ENCODE measurements at places on chromosomes 12 and 14. TPM values are rescaled to one million over a fixed set of nuclear protein-coding genes. Genes with fewer than 3 reads are reported as not detected.

Gene MDP1
- 7.1 TPM for total RNA-seq

Gene TMPRSS12
- total RNA-seq = not detected

DNA sequence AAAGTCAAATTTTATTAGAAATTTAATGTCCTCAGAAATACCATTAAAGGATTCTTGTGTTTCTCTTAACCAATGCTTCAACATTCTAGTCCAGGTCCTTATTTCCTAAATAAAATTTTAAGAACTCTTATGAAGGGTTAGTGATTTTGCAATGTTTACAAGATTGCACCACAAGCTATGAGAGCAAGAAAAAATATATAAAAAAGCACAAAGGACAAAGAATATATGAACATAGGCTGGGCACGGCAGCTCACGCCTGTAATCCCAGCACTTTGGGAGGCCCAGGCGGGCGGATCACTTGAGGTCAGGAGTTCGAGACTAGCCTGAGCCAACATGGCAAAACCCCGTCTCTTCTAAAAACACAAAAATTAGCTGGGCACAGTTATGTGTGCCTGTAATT is 7.7 kb downstream of the RACGAP1 start:
- ATAC-seq = no peak

DNA sequence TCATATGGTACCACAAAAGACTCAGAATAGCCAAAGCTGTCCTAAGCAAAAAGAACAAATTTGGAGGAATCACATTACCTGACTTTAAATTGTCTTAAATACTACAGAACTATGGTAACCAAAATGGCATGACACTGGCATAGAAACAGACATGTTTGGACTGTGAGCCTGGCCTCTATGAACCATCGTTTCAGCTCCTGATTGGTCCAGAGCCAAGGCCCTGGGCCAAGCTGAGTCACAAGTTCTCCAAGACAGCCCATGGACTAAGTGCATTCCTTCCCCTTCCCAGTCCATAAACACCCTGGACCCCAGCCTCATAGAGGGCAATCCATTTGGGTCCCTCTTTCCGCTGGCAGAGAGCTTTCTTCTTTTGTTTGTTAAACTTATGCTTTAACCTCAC is 12.1 kb upstream of the PRR4 start:
- no peak for ATAC-seq
